ENCODE measurements at places on chromosomes 12 and 14.

DNA sequence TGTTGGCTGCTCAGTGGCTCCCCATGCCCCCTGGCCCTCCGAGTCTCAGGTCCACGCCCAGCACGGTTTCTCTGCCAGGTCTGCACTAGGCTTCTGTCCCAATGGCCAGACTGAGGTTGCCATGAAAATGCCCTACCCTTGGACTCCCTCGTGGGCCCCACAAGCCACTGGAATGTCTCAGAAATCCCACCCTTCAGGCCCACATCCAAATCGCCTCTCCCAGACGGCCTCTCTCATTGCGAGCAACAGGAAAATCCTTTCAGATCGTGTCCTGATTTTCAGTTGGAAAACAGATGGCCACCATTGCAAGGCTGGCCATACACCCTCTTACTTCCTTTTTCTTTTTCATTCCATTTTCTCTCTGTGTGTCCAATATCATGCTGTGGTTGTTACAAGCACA, 77.3 kb downstream of the IRF2BPL start:
- H3K27me3 ChIP-seq: peaks cover 11% of the 10 kb centered on the region
- H3K36me3 ChIP-seq: no peaks in the 10 kb centered on the region
- no peak for DNase-seq
- no peak overlapping the region for H3K4me3 ChIP-seq
- peaks cover 67% of the 10 kb centered on the region for H3K4me1 ChIP-seq

DNA sequence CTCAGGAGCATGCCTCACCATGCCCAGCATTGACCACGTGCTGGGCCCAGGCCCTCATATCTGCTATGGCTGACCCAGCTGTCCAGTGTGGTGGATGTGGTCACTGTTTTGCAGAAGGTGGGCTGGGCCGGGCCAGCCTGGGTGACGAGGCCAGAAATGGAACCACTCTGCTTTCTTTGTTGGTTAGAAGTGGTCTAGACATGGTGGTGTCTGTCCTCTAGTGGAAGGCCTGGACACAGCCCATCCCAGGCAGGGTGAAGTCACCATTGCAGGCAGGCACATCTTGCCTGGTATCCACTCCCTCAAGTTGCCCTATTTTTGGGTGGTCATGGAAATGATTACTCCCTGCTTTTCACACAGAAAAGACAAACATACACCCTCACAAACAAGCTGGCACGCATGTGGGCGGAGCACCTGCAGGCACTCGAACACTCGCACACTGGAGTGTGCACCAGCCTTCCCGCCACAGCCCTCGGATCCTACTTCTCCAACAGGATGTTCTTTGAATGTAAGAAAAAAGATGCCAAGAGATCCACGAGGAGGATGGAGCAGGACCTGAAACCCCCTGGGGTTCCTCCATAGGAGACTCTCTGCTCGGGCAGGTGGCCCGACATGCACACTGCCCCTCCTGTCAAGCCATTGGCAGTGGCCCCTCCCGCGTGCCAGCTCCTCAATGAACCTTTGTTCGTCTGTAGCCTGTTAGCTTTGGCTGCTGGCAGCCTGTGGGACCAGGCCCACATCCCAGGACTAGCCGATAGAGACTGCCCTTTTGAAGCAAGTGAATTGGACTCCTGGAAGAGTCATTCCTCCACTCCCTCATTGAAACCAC, 38.4 kb downstream of the MLXIP start:
- H3K4me1 ChIP-seq: peaks cover 14% of the 10 kb centered on the region
- peak overlapping the region; percentile 42 for H3K27ac ChIP-seq
- no peaks in the 10 kb centered on the region for H3K27me3 ChIP-seq
- H3K36me3 ChIP-seq: peaks cover 18% of the 10 kb centered on the region

- H3K27me3 ChIP-seq: no peaks in the 10 kb centered on the region
- no peak overlapping the region for H3K27ac ChIP-seq
- no peaks in the 10 kb centered on the region for H3K36me3 ChIP-seq
- peaks cover 7% of the 10 kb centered on the region for H3K4me1 ChIP-seq
- no peak overlapping the region for H3K4me3 ChIP-seq
- peak; percentile 4 for DNase-seq
These were observed 296.5 kb downstream of the GALC start for GRCh38 chr14:87696485-87696884.

GRCh38 chr12:63151623-63152320, 771 bp upstream of the AVPR1A start:
- peak overlapping the region; percentile 89 for H3K4me3 ChIP-seq
- H3K27me3 ChIP-seq: peaks cover 62% of the 10 kb centered on the region
- no peak overlapping the region for H3K27ac ChIP-seq
- peaks cover 6% of the 10 kb centered on the region for H3K36me3 ChIP-seq
- H3K4me1 ChIP-seq: peaks cover 21% of the 10 kb centered on the region
- peak; percentile 67 for DNase-seq

- H3K27ac ChIP-seq: no peak overlapping the region
- H3K4me1 ChIP-seq: peaks cover 20% of the 10 kb centered on the region
- DNase-seq: peak; percentile 87
These were observed 662 bp upstream of the NELL2 start for GRCh38 chr12:44876544-44877410.

- no peaks in the 10 kb centered on the region for H3K36me3 ChIP-seq
- no peak overlapping the region for H3K4me3 ChIP-seq
- peaks cover 49% of the 10 kb centered on the region for H3K4me1 ChIP-seq
- no peaks in the 10 kb centered on the region for H3K27me3 ChIP-seq
- H3K27ac ChIP-seq: no peak overlapping the region
These were observed 58.3 kb downstream of the VCPKMT start for GRCh38 chr14:50058113-50058512.

GRCh38 chr14:67477926-67478799, 10.4 kb downstream of the TMEM229B start:
- peaks cover 13% of the 10 kb centered on the region for H3K27me3 ChIP-seq
- H3K4me3 ChIP-seq: no peak overlapping the region
- H3K27ac ChIP-seq: no peak overlapping the region
- H3K36me3 ChIP-seq: no peaks in the 10 kb centered on the region
- H3K4me1 ChIP-seq: peaks cover 17% of the 10 kb centered on the region

DNA sequence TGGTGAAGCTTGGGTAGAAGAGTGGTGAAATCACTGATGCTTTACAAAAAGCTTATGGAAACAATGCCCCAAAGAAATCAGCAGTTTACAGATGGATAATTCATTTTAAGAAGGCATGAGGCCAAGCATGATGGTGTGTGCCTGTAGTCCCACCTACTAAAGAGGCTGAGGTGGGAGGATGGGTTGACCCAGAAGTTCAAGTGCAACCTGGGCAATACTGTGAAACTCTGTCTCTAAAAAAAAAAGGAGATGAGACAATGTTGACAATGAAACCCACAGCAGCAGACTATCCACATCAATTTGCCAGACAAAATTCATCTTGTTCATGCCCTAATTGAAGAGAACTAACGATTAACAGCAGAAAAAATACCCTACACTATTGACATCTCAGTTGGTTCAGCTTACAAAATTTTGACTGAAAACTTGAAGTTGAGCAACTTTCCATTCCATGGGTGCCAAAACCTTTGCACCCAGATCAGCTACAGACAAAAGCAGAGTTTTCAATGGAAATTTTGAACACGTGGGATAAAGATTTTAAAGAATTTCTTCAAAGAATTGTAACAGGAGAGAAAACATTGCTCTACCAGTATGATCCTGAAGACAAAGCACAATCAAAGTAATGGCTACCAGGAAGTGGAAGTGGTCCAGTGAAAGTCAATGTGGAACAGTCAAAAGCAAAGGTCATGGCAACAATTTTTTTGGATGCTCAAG, 26.7 kb downstream of the BTG1 start:
- H3K27me3 ChIP-seq: no peaks in the 10 kb centered on the region
- no peak overlapping the region for H3K27ac ChIP-seq
- no peak overlapping the region for H3K4me3 ChIP-seq
- H3K4me1 ChIP-seq: no peaks in the 10 kb centered on the region
- no peak for DNase-seq

DNA sequence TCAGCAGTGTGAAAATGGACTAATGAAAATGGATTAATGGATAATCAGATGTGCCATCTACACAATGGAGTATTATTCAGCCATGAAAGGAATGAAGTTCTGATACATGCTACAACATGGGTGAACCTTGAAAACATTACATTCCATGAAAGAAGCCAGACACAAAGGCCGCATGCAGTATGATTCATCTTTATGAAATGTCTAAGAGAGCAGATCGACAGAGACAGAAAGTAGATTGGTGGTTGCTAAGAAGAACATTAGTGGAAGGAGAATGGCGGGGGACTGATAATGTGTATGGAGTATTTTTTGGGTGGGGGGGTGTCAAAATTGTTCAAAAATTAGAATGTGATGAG, 47.3 kb downstream of the PRKAB1 start:
- H3K36me3 ChIP-seq: peaks cover 86% of the 10 kb centered on the region
- no peak for DNase-seq
- peaks cover 24% of the 10 kb centered on the region for H3K4me1 ChIP-seq
- no peak overlapping the region for H3K4me3 ChIP-seq

GRCh38 chr12:123937707-123938591, 34.7 kb downstream of the CCDC92 start:
- peaks cover 16% of the 10 kb centered on the region for H3K4me1 ChIP-seq
- peak overlapping the region; percentile 91 for H3K27ac ChIP-seq
- peaks cover 53% of the 10 kb centered on the region for H3K36me3 ChIP-seq
- peaks cover 4% of the 10 kb centered on the region for H3K27me3 ChIP-seq
- H3K4me3 ChIP-seq: no peak overlapping the region

GRCh38 chr14:100822532-100823296, 3.2 kb upstream of the MEG3 start:
- no peak for DNase-seq
- H3K36me3 ChIP-seq: peaks cover 5% of the 10 kb centered on the region
- H3K27me3 ChIP-seq: peaks cover 10% of the 10 kb centered on the region
- H3K27ac ChIP-seq: no peak overlapping the region

- peak overlapping the region; percentile 18 for H3K27ac ChIP-seq
- no peaks in the 10 kb centered on the region for H3K36me3 ChIP-seq
- H3K4me1 ChIP-seq: peaks cover 77% of the 10 kb centered on the region
- no peak for DNase-seq
- H3K27me3 ChIP-seq: peaks cover 14% of the 10 kb centered on the region
These were observed 203.4 kb upstream of the FOXN3 start for GRCh38 chr14:89620436-89620835.

- DNase-seq: no peak
- no peak overlapping the region for H3K27ac ChIP-seq
- H3K36me3 ChIP-seq: peaks cover 72% of the 10 kb centered on the region
- H3K4me3 ChIP-seq: no peak overlapping the region
- H3K4me1 ChIP-seq: peaks cover 69% of the 10 kb centered on the region
These were observed 139.5 kb downstream of the SMOC1 start for GRCh38 chr14:70018713-70019211.

- no peak for DNase-seq
- peaks cover 3% of the 10 kb centered on the region for H3K27me3 ChIP-seq
- H3K27ac ChIP-seq: no peak overlapping the region
- no peak overlapping the region for H3K4me3 ChIP-seq
These were observed 23.8 kb upstream of the PWP1 start for GRCh38 chr12:107661830-107662229.

GRCh38 chr14:93824518-93825234, 36.4 kb upstream of the PRIMA1 start:
- H3K27ac ChIP-seq: no peak overlapping the region
- peaks cover 15% of the 10 kb centered on the region for H3K4me1 ChIP-seq
- no peaks in the 10 kb centered on the region for H3K36me3 ChIP-seq
- H3K27me3 ChIP-seq: peaks cover 5% of the 10 kb centered on the region

- no peak overlapping the region for H3K27ac ChIP-seq
- DNase-seq: no peak
- H3K4me3 ChIP-seq: no peak overlapping the region
- peaks cover 9% of the 10 kb centered on the region for H3K27me3 ChIP-seq
- peaks cover 23% of the 10 kb centered on the region for H3K4me1 ChIP-seq
These were observed 41.7 kb upstream of the DDX11 start for GRCh38 chr12:31031951-31032335.

DNA sequence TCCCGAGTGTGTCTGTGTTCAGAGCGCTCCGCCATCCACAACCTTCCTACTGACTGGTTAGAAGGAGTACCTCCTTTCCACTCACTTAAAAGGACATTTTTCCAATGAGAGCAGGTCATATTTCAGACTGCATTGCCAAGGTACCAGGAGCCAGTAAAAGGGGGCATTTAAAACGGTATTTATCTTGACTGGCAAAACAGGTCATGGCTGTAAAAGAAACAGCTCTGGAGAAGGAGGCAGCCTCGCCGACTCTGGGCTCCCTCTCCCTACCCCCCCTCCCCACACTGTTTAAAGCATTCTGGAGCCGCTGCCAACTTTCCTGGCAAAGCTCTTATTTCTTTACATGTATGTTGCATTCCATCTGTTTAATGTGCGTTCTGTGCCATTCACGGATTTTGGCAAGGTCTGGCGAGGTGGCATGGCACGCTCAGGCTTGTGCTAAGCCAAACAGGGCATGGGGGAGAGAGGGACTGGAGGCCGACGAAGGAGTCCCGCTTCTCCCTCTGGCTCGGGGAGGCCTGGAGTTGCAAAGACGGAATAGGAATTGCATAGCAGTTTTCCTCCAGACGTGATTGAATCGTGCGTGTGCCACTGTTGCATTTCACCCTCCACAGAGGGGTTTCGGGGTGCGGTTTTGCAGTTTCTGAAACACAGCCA, 41.2 kb upstream of the MED13L start:
- peaks cover 33% of the 10 kb centered on the region for H3K4me1 ChIP-seq
- H3K4me3 ChIP-seq: no peak overlapping the region
- peak overlapping the region; percentile 80 for H3K27ac ChIP-seq
- H3K36me3 ChIP-seq: no peaks in the 10 kb centered on the region
- peaks cover 6% of the 10 kb centered on the region for H3K27me3 ChIP-seq

DNA sequence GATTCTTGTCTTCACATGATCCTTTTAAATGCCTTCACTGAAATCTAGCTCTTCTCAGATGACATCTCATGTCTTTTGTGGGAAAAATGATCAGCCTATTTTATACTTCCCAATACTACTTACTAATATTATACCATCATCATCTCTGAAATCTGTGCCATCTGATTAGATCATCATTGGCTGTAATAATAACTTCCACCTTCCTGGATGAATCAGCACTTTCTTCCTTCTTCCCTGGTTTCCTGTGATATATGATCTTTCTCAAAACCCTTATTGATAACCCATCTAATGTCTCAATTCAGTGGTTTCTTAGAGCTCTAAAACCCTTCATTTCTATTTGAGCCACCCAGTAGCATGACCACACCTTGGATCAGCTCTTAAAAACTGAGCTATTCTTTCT, 30.9 kb downstream of the GPR137C start:
- H3K27me3 ChIP-seq: peaks cover 5% of the 10 kb centered on the region
- no peak overlapping the region for H3K27ac ChIP-seq
- H3K4me3 ChIP-seq: no peak overlapping the region
- no peaks in the 10 kb centered on the region for H3K36me3 ChIP-seq

Measured in nephron progenitor cell (in vitro differentiated cells).